T-helper 2 cell (primary cell): ENCODE measurements at places on chromosomes 11 and 22.

- DNase-seq, result no peak
Observed at GRCh38 chr11:117668321-117668751, 128.7 kb downstream of the DSCAML1 start.

GRCh38 chr11:66934950-66935779 lies 23.0 kb downstream of the PC start:
- DNase-seq, result no peak

GRCh38 chr11:26377619-26378018 lies 45.7 kb downstream of the ANO3 start:
- DNase-seq, result no peak

- no peak for DNase-seq
Observed at GRCh38 chr11:64306876-64307622, 1.7 kb downstream of the ESRRA start.

DNA sequence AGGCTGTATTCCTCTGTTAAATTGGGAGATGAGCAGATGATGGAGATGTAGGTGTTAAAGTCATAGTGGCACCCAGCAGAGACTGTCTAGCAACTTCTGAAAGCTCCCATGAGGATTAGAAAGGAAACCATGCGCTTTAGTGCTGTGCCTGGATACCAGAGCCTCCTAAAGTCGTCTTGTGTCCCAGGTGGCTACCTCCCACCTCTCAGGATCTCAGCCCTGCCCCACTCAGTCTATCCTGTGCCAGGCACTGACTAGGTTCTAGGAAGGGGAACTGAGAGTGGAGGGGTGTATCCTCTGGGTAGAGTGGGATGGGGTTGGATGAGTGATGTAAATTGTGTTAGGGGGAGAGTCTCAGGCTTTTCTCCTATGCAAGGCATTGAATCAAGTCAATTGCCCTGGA lies 60.2 kb downstream of the KIAA1671 start:
- no peak for DNase-seq

DNA sequence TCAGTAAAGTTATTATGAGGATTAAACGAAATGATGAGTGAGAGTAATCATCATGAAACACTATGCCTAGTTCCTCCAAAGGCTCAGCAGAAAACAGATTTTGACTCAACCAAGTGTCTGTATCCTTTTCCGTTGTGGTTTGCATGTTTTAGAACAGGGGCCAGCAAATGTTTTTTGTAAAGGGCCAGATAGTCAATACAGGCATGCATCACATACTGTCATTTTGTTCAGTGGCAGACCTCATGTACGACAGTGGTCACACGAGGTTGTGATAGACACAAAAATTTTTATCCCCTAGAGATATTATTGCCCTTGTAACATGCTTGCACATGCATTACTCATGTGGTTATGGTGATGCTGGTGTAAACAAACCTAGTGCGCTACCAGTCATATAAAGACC lies 81.9 kb upstream of the SLC25A18 start:
- DNase-seq, result no peak

DNA sequence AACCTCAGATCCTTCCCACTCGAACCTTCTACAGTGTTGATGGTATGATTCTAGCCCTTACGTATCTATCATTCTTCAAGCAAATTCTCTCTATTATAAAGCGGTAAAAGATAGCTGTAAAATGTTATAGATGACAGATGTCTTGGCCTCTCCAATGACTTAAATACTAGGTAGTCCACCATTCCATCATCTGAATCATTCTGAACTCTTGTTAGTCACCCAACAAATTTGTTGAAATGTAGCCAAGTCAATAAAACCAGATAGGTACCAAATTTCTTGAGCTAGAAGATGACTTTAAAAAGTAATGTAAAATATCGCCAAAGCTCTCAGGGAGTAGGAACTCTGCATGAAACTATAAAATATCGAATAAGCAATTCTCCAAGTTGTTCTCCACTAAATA lies 32.6 kb upstream of the PICALM start:
- no peak for DNase-seq

DNA sequence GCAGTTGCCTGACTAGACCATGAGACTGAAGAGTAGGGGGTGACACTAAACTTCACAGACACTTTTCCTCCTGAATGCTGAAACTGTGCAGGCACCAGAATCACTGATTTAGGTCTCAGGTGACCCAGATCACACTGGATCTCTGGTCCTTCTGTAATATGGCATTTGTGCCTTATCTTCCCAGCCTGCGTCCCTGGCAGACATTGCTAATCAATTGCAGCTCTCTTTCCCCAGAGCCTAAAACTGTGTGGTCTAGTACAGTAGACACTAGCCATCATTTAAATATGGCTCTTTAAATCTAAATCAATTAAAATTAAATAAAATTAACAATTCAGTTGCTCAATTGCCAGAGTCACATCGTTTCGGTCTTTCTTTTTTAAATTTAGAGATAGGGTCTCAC lies 17.8 kb upstream of the MYEOV start:
- no peak for DNase-seq

GRCh38 chr11:130369141-130369691 lies 54.5 kb upstream of the ZBTB44 start:
- no peak for DNase-seq

- no peak for DNase-seq
Observed at GRCh38 chr22:37501610-37502341, 15.6 kb upstream of the MFNG start.

DNA sequence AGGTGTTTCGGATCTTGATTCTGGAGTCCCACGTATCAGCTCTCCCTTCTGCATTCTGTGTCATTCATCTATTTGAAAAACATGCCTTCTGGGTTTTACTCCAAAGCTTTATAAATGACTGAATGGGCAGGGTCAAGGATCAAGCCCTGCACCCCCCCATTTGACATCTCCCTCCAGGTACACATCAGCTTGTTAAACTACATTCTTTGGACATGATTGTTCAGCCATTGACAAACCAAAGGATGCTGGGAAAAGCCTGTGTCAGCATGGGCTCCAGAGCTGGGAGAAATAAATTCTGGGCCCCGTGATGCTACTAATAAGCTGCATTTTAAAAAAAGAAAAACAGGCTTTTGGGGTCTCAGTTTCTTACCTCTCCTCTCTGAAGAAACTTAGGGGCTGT lies 103.7 kb downstream of the DSCAML1 start:
- no peak for DNase-seq
